ENCODE measurements at places on chromosomes 4 and X.

DNA sequence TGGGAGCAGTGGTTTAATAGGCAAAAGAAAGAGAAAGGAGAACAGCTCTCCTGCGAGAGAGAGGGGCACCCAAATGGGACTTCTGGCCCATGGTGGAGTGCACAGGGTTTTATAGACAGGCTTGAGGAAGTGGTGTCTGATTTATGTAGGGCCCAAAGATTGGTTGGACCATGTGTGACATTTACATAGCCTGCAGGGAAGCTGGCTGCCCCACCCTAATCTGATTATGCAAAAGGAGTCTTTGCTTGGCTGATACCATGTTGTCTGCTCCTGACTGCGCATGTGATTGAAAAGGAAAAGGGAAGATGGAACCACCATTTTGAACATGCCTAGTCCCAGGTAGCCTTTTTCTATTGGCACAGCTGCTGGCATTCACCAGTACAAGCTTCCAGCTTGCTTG lies 100.0 kb upstream of the DIPK2B start:
- no peak for DNase-seq

DNA sequence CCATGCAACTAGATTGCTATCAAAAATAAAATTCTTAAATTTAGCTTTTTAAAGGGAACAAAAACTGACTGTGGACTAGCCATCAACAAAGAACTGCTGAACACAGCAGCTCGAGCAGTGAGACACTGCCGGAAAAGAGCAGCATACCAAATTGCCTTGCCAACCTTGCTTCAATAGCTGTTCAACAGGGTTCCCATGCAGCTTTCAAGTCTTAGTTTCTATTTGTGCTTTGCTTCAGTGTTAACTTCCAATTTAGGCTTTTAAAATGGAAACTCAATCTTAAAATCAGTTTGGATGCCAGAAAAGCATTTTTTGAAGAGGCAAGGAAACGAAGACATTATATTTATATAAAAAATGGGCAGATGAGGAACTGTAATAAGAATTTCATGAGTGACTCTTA lies 463.4 kb upstream of the MAGEB18 start:
- no peak for DNase-seq

- DNase-seq = no peak
Observed at GRCh38 chrX:72347366-72347765, 41.7 kb upstream of the CITED1 start.

- DNase-seq = no peak
Observed at GRCh38 chr4:92111493-92111892, 192.3 kb upstream of the GRID2 start.

GRCh38 chr4:156968479-156968984 lies 3.1 kb downstream of the PDGFC start:
- peak; percentile 25 for DNase-seq

DNA sequence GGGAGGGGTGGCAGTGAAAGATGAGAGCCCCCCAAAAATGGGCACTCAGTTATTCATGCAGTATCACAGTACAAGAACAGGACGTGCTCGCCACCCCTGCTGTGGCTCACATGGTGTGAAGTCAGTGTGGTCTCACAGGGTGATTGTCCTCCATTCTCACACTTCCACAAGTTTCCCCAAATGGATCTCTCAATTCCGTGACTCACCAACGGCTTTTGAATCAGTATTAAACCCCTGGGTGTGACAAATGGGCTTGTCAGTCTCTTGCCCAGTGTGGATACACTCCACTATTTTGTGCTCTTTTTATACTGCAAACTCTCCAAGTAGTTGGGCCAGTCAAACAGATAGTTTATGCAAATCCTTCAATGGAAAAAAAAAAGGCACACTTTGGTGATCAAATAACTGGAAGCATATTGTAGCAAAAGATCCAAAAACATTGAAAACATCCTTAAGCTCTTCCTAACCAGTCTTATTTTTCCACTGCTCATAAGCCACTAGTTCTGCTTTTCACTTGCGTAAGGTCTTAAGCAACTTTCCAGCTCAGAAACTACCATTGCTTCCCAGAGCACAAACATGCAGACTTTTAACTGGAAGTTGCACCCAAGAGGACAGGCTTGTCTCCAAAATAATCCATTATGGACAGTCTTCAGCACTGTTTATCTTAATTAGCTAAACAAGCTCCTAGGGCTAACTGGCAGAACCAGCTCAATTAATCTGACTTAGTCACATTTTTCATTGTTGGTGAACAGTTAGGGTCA lies 365.7 kb downstream of the PPP3CA start:
- no peak for DNase-seq

- no peak for DNase-seq
Observed at GRCh38 chrX:39065051-39065871, 264.0 kb downstream of the MID1IP1 start.

All from GM10248 (cell line).